Activated CD8-positive, alpha-beta T cell treated with anti-CD3 and anti-CD28 coated beads for 36 hours (primary cell): ENCODE measurements at places on chromosomes 1 and 21.
A peak's percentile ranks its signal among the peaks of the same experiment; 100 is the strongest.

- H3K4me3 ChIP-seq, result no peak overlapping the region
- H3K27me3 ChIP-seq, result no peaks in the 10 kb centered on the region
- peaks cover 5% of the 10 kb centered on the region for H3K36me3 ChIP-seq
- H3K4me1 ChIP-seq, result no peaks in the 10 kb centered on the region
Measured at GRCh38 chr1:174654560-174654959, 206.8 kb downstream of the GPR52 start.

- peaks cover 74% of the 10 kb centered on the region for H3K4me1 ChIP-seq
- no peak for DNase-seq
- H3K36me3 ChIP-seq, result peaks cover 22% of the 10 kb centered on the region
- no peak overlapping the region for H3K27ac ChIP-seq
- no peaks in the 10 kb centered on the region for H3K27me3 ChIP-seq
Measured at GRCh38 chr1:64936956-64937355, 29.4 kb downstream of the JAK1 start.

DNA sequence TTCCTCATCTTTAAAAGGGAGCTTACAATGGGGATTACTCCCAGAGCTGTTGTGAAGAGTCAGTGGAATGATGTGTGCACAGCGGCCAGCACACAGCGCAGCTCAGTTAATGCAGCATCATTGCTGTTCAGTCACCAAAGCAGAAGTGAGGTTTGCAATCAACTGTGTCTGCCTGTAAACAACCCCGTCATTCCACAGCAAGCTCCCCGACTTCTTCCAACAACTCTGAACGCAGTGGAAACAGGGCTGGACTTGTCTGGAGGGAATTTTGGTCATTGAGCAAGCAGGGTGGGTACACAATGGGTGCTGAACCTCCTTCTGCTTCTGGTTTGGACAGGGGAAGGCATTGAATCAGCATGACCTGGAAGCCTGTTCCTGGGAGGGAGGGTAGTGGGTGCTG is 347.4 kb downstream of the PTPRU start:
- H3K4me3 ChIP-seq, result no peak overlapping the region
- no peaks in the 10 kb centered on the region for H3K36me3 ChIP-seq
- H3K27ac ChIP-seq, result no peak overlapping the region
- H3K27me3 ChIP-seq, result no peaks in the 10 kb centered on the region
- DNase-seq, result no peak

DNA sequence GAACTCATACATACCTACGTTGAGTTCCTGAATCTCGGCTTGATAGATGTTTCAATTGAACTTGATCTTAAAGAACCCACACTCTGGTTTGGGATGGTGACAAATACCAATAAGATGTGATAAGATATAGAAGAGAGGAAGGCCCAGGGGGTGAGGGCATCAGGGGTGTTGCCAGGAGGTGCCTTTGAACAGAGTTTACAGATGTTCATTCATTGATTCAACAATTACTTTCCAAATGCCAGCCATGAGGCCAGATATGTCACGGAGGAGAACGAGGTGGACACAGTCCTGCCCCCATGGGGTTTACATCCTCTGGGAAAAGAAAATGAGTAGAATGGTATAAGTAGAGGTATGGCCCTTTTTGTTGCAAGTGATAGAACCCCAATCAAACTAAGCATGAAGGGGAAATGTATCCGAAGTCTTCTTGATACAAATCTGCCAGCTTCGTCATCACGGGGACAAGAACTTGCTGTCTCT is 659 bp downstream of the LRRC71 start:
- DNase-seq, result no peak
- no peak overlapping the region for H3K4me3 ChIP-seq
- no peak overlapping the region for H3K27ac ChIP-seq
- H3K27me3 ChIP-seq, result peaks cover 76% of the 10 kb centered on the region
- peaks cover 20% of the 10 kb centered on the region for H3K4me1 ChIP-seq

- peak overlapping the region; percentile 34 for H3K4me3 ChIP-seq
- DNase-seq, result peak; percentile 91
- H3K4me1 ChIP-seq, result peaks cover 58% of the 10 kb centered on the region
- H3K27me3 ChIP-seq, result peaks cover 6% of the 10 kb centered on the region
- peaks cover 2% of the 10 kb centered on the region for H3K36me3 ChIP-seq
- H3K27ac ChIP-seq, result peak overlapping the region; percentile 80
Measured at GRCh38 chr1:211935448-211935970, 99.8 kb downstream of the INTS7 start.
